ENCODE measurements at places on chromosomes 2 and 18.

DNA sequence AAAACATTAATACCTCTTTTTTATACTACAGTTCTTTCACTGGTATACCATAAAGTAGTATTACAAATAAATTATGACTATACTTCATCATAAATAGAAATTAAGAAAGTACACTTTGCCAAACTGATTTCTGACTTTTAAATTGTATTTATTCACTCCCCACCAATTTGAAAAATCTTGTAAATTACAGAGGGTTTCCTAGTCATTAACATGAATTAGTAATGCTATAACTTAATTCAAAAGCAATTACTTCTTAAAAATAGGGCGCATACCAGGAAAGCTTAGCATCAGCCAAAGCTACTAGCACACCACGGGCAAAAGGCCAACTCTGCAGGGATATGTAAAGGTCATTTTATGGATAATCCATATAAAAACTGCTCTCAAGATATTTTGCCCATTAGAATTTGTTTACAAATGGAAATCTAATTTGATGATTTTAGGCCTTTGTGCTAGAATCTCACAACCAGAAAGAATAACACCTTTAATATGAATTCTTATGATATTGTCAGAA, 142.3 kb downstream of the PIGN start:
- no peak overlapping the region for H3K4me3 ChIP-seq
- H3K36me3 ChIP-seq = peaks cover 16% of the 10 kb centered on the region
- no peak for DNase-seq

GRCh38 chr2:136375017-136375901, 257.3 kb upstream of the CXCR4 start:
- H3K4me3 ChIP-seq = no peak overlapping the region
- H3K27ac ChIP-seq = no peak overlapping the region
- no peak for DNase-seq
- H3K27me3 ChIP-seq = no peaks in the 10 kb centered on the region
- H3K36me3 ChIP-seq = no peaks in the 10 kb centered on the region
- H3K4me1 ChIP-seq = no peaks in the 10 kb centered on the region

GRCh38 chr2:226446406-226447001, 353.1 kb downstream of the IRS1 start:
- H3K36me3 ChIP-seq = no peaks in the 10 kb centered on the region
- no peak overlapping the region for H3K4me3 ChIP-seq
- no peak overlapping the region for H3K27ac ChIP-seq
- no peak for DNase-seq
- H3K27me3 ChIP-seq = no peaks in the 10 kb centered on the region

DNA sequence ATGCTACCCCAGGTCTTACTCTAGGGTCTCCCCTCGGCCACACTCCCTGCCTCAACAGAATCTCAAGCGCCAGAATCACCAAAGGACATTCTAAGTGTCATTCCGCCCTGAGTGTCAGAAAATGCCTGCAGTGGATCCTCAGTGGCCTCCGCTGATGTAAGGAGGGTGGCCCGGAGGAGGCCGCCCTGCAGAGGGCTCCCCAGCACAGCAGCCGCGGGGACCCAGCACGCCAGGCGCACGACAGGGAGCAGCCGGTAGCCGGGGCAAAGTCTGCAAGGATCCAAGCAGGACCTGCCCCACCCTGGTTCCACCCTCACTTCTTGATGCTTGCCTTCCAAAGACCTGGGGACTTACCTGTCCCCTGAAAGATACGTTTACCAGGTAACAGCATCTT, 54.2 kb upstream of the ID2 start:
- DNase-seq = no peak
- no peak overlapping the region for H3K27ac ChIP-seq
- peaks cover 17% of the 10 kb centered on the region for H3K4me1 ChIP-seq
- H3K36me3 ChIP-seq = no peaks in the 10 kb centered on the region

DNA sequence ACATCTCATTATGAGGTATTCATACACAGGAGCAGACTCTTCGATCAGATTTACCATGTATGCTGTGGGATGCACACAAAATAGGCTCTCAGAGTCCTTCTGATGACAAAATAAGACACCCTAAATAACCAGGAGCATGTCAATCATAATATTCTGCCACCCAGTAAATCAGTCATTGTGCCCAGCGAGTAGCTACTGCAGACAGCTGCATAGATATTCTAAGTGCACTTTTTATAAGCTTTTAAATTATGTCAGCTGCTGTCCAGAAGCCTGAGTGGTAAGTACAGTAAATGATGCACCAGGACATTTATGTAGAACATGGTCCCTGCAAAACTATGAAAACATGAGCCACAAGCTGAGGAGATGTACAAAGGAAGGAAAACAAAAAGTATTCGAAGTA, 102.9 kb downstream of the CCDC141 start:
- no peaks in the 10 kb centered on the region for H3K4me1 ChIP-seq
- H3K4me3 ChIP-seq = no peak overlapping the region
- H3K36me3 ChIP-seq = no peaks in the 10 kb centered on the region
- DNase-seq = no peak

- peaks cover 2% of the 10 kb centered on the region for H3K27me3 ChIP-seq
- DNase-seq = no peak
- no peak overlapping the region for H3K27ac ChIP-seq
- H3K4me1 ChIP-seq = no peaks in the 10 kb centered on the region
- H3K4me3 ChIP-seq = no peak overlapping the region
These were observed 243.0 kb downstream of the MYCN start for GRCh38 chr2:16183345-16183744.

DNA sequence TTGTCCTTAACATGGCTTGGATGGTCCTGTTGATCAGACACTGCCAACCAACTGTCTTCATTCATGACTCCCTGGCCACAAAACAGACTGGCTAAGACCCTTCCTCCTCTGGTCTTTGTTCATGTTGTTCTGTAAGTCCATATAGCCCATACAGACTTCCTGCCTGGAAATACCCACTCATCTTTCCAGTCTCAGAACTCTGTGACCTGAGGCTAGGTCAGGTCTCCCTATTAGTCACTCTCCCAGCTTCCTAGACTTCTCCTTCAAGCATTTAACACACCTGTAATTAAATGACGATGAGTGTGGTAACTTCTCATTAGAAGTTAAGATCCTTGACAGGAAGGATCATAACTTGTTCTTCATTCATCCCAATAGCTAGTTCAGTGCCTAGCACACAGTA, 56.3 kb downstream of the CCDC93 start:
- H3K36me3 ChIP-seq = peaks cover 98% of the 10 kb centered on the region
- peaks cover 3% of the 10 kb centered on the region for H3K4me1 ChIP-seq
- H3K27ac ChIP-seq = peak overlapping the region; percentile 43
- H3K27me3 ChIP-seq = no peaks in the 10 kb centered on the region

DNA sequence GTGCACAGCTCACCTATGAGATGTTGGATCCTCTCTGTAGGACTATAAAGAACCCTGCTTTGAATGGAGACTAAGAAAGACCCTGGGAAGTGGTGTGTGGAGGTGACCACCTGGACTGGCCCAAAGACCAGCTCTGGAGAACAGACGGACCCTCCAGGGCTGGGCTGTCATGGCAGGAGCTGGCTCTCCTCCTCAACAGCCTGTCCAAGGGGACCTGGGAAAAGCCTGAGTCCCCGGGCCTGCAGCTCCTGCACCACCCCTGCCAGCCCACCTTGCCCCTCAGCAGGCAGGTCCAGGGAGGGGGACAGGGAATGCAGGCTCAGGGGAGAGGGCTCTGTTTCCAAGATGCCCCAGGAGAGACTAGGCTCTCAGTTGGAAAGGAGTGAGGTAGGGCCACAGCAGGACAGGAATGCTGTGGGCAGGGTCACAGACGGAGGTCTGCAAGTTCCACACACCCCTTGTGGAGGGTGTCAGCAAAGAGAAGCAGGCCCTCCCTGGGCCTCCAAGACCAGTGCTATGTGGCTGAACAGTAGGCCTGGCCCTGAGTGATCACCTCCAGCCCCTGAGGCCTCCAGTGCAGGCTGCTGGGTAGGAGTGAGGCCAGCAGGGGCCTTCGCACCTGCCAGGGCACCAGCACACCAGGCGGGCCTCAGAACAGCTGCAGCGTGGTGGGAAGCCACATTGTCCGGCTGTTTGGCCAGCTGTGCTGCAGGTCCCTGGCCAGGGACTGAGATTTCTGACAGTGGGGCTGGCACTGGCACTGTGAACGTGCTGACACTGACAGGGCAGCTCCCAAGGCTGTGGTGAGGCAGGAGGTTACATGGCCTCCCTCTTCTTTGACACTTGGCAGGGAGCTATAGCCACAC, 86.4 kb upstream of the OTOS start:
- H3K4me3 ChIP-seq = peak overlapping the region; percentile 9
- H3K4me1 ChIP-seq = no peaks in the 10 kb centered on the region
- H3K27me3 ChIP-seq = no peaks in the 10 kb centered on the region
- H3K27ac ChIP-seq = no peak overlapping the region
- no peak for DNase-seq

Measured in mesenchymal stem cell (in vitro differentiated cells and primary cell).